ENCODE measurements at places on chromosomes 1 and 21.
A peak's percentile ranks its signal among the peaks of the same experiment; 100 is the strongest.

GRCh38 chr1:213940947-213941346, 46.8 kb upstream of the PROX1 start:
- ATAC-seq = no peak

DNA sequence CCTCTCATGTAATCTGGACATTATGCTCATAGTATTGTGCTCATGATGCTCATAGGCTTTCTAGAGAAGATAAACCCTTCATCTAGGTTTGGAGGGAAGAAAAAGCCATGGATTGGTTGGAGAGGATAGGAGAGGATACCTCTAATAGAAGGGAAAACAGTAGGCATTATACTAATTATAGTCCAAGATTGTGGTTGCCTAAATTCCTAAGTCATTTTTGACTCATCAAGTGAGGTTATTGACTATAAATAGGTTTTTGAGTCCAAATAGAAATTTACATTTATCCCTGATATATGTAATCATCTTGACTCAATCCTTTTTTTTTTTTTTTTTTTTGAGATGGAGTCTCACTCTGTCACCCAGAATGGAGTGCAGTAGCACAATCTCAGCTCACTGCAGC, 5.0 kb downstream of the SYT11 start:
- no peak for ATAC-seq

DNA sequence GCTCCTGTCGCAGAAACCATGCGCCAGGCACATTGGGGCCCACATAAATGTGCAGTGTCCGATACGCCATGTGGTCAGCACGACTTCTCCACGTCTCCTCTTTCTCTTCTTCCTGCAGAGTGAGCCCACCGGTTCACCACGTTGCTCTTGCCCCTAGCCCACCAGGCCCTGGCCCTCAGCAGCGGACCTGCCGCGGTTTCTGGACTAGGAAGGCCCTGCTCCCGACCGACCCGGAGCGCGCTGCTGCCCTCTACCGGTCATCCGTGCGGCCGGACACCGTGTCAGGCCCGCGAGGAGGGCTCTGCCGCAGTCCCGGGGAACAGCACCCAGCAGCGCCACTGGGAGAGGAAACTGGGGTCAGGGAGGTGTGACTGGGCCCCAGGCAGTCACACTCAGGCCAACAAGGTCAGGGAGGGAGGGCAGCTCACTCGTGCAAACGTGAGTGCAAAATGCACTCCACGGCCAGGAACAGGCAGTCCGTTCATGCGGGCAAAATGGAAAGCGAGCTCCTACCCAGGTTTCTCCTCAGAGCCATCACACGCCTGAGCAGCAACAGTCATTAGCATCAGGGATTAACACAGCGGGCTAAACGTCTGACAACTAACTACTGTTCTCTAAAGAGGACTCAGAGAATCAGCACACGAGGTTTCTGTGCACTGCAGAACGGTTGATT, 13.7 kb downstream of the TLR5 start:
- ATAC-seq = peak; percentile 72

DNA sequence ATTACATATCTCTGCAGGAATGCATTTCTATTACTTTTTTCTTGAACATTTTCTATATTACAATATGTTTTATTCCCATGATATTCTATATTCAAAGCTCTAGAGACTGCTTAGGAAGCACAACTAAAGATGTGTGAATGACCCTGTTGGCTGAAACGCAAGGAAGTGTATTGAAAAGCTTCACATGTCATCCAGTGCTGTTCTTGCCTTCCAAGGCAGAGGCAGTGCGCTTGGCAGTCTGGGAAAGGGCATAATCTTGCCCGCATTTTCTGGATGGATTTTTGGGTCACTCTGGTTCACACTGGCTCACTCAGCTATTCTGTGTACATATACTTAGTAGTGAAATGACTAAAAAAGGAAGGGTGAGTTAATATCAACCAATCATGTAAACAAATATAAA, 262.4 kb downstream of the PTPRC start:
- ATAC-seq = no peak

DNA sequence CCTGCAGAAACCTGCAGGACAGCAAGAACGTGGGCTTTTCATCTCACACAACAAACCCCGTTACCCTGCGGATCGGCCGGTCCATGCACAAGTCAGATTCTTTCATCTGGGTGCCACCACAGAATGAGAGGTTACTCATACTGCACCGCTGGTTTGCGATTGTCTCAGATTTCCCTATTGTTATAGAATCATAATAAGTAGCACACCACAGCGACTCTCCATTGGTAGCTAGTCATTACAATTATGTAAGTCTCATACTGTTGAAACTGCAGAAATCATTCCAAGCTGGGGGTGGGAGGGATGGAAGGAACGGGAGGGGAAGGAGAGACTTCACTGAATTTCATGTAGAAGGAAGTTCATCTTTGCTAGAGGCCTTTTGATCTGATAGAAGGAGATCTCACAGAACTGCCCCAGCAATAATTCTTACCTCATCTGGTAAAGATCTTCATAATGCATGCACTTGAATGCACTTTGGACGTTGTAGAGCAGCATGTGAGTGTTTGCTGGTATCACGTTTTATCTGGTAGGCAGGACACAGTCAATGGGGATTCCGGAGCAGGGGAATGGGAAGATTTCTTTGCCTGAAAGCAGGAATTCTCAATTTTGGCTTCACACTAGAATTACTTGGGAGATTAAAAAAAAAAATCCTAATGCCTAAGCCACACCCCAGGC, 221.1 kb downstream of the KIF26B start:
- ATAC-seq = no peak

GRCh38 chr1:31405578-31406245, 7.3 kb upstream of the SERINC2 start:
- ATAC-seq = no peak

GRCh38 chr1:222301652-222302051, 246.3 kb downstream of the HHIPL2 start:
- no peak for ATAC-seq

DNA sequence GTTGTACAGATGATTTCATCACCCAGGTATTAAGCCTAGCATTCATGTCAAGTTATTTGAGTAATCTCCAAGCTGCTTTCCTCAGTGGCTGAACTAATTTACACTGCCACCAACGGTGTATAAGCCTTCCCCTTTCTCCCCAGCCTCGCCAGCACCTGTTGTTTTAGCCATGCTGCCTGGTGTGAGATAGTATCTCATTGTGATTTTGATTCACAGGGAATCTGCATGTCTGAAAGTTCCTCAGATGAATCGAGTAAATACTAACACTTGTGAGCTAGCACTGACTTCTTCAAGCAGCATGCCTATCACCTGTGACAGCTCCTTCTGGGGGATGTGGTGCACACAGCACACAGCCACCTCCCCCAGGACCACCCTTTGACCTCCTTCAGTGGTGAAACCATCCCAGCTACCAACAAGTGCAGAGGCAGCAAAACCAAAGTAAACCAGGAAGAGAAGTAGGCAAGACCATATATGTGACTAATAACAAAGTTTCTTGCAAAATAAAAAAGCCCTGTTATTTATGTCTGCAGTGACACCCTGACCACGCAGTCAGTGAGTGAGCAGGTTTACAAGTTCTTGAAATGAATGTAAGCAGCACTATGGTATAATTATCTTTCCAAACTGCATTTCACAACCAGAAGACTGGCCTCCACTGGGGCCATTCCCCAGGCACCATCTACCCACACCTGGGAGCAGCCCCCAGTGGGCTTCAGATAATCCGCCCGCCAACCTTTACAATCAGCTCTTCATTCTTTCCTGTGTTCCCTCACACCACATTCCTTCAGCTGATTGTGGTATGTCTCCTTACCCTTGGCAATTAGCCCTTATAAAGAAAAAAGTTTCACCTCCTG, 173.8 kb downstream of the ETS2 start:
- ATAC-seq = peak; percentile 25

DNA sequence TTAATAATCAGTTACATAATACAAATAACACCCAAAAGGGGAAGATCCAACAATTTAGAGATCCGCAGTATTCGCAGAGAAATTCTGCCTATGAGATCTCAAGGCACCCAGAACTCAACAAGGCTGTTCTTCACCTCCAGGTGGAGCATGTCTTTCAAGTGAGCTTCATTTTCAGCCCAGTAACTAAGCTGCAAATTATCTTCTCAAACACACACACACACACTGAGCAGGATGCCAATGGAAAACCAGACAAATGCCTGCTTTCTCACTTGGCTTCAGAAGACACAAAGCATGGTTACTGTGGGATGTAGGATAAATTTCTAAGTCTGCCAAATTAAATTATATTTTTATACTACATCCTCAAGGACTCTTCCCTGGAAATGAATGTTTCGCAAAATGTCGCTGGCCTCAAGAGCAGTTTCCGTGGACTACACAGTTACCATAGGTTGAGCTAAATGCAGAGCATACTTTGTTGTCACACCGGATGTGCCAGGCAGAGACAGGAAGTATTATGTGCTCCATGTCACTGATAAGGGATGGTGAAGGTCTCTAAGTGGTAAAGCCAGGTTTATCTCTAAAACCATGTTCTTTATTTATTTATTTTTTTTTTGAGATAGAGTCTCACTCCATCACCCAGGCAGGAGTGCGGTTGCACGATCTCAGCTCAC, 30.3 kb downstream of the UBR4 start:
- ATAC-seq = no peak

GRCh38 chr1:64962441-64962840, 3.9 kb downstream of the JAK1 start:
- ATAC-seq = no peak

GRCh38 chr1:200242110-200243041, 167.5 kb downstream of the ZNF281 start:
- no peak for ATAC-seq

DNA sequence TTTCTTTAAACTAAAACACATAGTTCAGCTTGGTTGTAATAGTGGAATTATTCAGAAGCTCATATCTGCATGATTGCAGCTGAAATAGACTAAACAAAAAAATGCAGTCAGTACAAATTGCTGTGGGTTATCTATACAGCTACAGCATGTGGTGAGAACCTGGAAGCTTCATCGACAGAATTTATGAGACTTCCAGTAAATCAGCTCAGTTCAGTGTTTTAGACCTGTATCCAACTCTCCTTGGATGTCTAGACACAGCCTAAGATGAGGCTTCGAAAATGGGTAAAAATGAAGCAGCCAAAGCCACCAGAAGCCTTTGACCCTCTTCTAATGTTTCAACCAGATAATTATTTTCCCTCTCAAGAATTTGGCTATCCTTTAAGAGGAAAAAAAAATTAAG, 127.1 kb upstream of the C1orf105 start:
- no peak for ATAC-seq

- no peak for ATAC-seq
These were observed 6.1 kb upstream of the LYPLA2 start for GRCh38 chr1:23784846-23785245.

DNA sequence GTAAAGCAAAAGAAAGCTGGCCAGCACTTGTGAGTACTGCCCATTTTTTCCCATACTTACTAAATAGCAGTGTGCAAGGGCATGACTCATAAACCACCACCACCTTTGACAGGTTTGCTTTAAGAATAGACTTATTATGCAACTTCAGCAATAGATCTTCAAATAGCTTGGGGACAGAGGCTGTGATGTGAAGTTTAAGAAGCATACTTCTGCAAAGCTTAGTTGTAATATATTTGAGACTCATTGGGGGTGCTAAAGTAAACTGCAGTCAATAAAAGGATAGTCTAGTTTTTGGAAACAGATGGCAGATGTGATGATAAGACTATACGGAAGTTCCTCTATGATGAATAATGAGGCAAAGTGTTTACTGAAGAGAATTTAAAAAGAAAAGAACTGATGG, 210.0 kb downstream of the PLA2G4A start:
- no peak for ATAC-seq

GRCh38 chr1:208004851-208005250, 93.9 kb upstream of the CD34 start:
- no peak for ATAC-seq

DNA sequence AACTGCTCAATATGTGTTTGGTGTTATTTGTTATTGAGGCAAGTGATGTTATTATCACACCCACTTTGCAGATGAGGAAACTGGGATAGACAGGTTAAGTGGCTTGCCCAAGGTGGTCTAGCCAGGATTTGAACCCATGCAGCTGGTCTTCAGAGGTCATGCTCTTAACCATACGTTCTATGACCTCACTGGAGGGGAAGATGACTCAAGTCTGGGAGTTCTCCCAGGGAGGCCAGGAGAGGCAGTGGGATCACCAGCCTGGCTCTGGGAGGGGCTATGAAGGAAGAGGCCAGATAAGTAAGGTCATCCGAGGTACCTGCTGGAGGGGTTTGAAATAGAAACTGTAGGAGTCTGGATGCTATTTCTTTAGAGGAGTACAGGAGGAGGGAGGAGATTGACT, 95.3 kb downstream of the NAV1 start:
- ATAC-seq = no peak

GRCh38 chr1:203184467-203184866, 2.0 kb downstream of the CHI3L1 start:
- ATAC-seq = no peak

GRCh38 chr1:35656863-35657232, 15.5 kb upstream of the PSMB2 start:
- no peak for ATAC-seq

- no peak for ATAC-seq
These were observed 14.8 kb downstream of the F5 start for GRCh38 chr1:169571450-169571849.

- no peak for ATAC-seq
These were observed 23.7 kb downstream of the ATP1A1 start for GRCh38 chr1:116396769-116397168.

DNA sequence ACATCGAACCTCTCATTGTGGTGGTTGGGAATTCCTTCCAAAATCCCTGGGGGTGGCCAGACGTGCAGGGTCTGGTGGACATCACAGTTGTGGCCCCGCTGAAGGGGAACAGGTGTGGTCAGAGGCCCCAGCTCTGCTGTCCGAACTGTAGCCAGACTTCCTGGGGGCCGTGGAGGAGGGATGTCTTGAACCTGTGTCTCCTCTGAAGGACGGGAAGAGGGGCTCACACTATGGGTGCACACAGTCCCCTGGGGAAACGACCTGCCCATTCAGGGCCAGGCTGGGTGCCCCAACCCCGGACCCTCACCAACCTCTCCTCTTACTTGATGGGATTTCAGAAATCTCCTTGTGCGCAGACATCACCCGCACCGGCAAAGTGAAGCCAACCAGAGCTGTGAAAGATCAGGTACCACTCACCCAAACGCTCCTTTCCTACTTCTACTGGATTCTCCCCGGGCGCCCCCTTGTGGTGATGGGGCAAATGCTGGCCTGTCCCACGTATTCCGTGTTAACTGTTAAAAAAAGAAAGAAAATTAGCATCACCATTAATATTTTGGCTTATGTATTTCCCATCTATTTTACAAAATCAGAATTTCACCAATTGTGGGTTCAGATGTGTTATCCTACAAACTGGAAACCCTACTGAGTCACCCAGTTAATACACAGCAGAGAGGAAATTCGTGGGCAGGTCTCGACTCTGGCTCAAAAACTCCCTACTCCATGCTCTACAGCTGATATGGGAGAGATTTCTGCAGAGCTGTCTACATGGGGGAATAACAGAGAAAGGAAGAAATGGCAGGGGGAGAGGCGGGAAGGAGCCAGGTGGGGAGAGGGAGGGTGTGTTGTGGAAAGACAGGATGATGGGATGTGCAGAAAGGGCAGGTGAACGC, 28.1 kb downstream of the PADI4 start:
- no peak for ATAC-seq

- no peak for ATAC-seq
These were observed 34.9 kb downstream of the SIPA1L2 start for GRCh38 chr1:232594768-232595698.

- no peak for ATAC-seq
These were observed 389.8 kb upstream of the LYPLAL1 start for GRCh38 chr1:218783916-218784315.

Measured in stimulated activated memory B cell treated with anti-CD40 and anti-IgM and Interleukin-4, amounts not matched to agents 10 μg/mL and 1 μg/mL and 100 μg/mL, for 72 hours (primary cell).